ENCODE measurements at places on chromosomes 5 and 9. TPM values are rescaled to one million over a fixed set of nuclear protein-coding genes. Genes with fewer than 3 reads are reported as not detected.

The NME5 gene
- total RNA-seq: 2.5 TPM

GRCh38 chr5:16909464-16909863 lies 26.6 kb downstream of the MYO10 start:
- no peak for DNase-seq
- no peaks in the 10 kb centered on the region for H3K4me1 ChIP-seq
- H3K4me3 ChIP-seq: no peak overlapping the region
- H3K36me3 ChIP-seq: no peaks in the 10 kb centered on the region
- H3K27me3 ChIP-seq: no peaks in the 10 kb centered on the region
- no peak overlapping the region for H3K27ac ChIP-seq

DNA sequence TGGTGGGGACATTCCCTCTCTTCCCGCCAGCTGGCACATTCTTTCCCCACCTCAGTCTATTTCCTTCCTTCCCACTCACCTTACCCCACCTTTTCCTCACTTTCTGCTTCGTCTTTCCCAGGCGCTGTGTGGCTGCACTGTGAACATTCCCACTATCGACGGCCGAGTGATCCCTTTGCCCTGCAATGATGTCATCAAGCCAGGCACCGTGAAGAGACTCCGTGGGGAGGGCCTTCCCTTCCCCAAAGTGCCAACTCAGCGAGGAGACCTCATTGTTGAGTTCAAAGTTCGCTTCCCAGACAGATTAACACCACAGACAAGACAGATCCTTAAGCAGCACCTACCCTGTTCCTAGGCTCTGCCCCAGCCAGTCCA lies 7.3 kb downstream of the DNAJB5 start:
- no peaks in the 10 kb centered on the region for H3K27me3 ChIP-seq
- no peaks in the 10 kb centered on the region for H3K4me1 ChIP-seq
- H3K36me3 ChIP-seq: no peaks in the 10 kb centered on the region
- no peak overlapping the region for H3K27ac ChIP-seq

GRCh38 chr5:1915316-1915715 lies 32.6 kb upstream of the IRX4 start:
- no peaks in the 10 kb centered on the region for H3K4me1 ChIP-seq
- H3K4me3 ChIP-seq: no peak overlapping the region
- H3K36me3 ChIP-seq: no peaks in the 10 kb centered on the region
- peak; percentile 30 for DNase-seq

The GPBP1 gene
- total RNA-seq: 141 TPM

DNA sequence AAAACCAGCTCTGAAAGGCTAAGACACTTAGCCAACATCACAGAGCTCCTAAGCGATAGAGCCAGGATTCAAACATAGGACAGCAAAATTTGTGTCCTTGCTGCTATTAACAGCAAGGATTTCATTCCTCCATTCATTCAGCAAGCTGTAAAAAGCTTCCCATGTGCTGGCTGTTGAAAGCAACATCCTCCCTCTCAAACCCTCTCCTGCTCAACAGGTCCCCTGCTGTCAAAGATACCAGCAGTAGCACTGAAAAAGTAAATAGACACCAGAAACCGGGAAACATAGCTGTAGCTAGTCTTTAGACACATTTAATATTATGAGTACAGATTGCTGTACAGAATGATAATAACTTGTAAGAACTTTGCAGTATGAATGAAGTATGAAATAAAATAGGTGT lies 52.6 kb upstream of the ADAMTSL1 start:
- H3K4me1 ChIP-seq: no peaks in the 10 kb centered on the region
- no peak for DNase-seq
- H3K36me3 ChIP-seq: no peaks in the 10 kb centered on the region
- no peak overlapping the region for H3K27ac ChIP-seq
